ENCODE measurements at places on chromosomes 16 and 17.
A peak's percentile ranks its signal among the peaks of the same experiment; 100 is the strongest.

DNA sequence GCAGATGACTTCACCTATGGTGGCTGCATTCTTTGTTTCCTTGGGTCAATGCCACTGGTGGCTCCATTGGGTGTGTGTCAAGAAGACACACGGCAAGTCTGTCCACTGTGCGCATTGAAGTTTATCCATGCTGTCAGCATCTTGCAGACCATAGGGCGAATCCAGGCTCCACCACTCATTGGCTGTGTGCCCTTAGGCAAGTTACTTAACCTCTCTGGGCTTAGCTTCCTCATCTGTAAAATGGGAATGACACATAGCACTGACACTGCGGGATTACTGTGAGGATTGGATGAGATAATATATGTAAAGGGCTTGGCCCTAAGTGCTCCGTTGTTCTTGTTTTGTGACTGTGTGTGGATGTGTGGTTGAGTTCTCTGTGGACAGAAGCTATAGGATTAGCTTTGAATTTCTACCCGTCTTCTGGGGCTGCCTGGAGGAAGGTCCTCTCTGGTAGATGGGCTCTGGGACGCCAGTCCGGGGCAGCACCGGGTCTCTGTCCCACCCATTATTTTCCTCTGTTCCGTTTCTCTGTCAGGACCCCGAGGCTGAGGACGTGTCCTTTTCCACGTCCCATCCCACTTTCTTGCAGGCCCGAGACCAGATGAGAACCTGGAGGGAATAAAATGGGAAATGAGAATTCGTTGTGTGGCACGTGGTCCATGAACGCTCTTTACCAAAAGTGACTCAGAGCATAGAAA lies 178.4 kb downstream of the IRF8 start:
- DNase-seq = no peak

GRCh38 chr16:70572050-70572925 lies 48.7 kb downstream of the SF3B3 start:
- DNase-seq = no peak

DNA sequence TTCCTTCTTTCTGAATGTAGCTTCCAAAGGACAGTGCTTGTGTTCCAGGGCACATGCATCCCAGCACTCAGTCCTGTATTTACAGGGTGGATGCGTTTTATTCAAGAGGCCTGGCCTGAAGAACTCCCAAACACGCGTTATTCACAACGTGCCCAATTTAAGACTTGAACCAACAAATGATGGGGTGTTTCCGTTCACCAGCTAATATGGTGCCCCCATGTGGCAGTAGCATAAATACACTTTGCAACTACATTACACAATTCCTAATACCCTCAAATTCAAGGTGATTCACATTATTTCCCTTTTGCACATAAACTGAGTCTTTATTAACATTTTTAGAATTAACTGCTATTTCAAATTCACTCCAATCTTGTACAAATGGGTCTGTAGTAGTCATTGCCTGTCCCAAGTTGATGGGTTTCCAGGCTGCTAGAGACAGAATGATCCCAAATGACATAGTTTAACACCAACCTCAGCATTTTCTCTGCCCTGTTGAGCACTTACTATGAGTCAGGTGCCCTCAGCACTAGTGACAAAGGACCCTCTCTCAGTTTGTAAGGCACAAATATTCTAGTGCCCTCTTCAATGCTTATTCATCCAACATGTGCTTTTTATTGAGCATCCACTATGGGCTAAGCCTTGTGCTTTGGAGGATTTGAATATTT lies 26.9 kb downstream of the HSD17B2 start:
- no peak for DNase-seq

DNA sequence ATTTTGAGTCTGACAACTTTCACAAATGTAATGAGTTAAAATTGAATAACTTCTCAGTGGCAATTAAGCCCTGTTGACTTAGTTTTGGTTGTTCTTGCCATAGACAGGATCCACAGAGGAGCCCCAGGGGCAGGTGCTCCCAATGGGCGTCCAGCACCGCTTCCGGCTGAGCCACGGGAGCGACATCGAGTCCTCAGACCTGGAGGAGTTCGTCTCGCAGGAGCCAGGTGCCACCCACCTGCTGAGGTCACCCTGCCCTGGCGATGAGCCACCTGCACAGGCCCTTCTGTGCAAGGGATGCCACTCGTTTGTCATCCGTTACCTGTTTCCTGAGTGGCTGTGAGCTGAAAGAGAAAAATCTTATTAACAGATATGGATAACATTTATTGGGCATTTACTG lies 10.7 kb downstream of the CCDC40 start:
- DNase-seq = no peak

GRCh38 chr16:57591086-57591869 lies 37.2 kb upstream of the ADGRG1 start:
- DNase-seq = peak; percentile 4
